ENCODE measurements at places on chromosomes 11 and 22.

DNA sequence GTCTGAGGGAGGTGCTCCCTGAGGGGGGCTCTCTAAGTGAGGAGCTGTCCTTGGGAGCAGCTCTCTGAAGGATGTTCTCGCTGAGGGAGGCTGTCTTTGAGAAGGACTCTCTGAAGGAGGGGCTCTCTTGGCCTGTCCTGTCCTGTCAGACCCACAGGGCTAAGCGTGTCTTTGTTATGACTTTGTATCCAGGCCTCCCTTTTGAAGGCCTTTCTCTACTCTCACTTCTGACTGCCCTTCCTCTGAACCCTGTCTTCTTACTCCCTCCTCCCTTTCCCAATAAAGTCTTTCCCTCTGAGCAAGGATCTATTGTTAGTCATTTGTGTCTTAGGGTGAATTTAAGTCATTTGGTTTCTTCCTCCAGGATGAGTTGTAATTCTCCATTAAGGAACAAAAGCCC is 330.1 kb upstream of the PLET1 start:
- no peak for DNase-seq

DNA sequence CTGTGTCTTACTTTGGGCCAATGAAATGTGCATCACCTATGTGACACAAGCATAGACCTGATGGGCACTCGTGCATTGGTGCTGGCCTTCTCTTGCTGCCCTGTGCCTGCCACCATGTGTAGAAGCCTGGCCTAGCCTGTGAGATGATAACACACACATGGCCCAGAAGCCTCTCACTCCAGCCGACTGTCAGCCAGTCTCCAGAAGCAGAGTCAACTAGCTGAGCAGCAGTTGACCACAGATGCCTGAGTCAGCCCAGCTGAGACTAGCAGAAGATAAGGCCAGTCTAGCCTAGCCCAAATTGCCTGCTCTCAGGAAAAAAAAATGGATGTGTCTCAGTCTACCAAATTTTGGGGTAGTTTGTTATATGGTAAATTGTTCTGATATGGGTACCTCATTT is 46.2 kb downstream of the CSNK2A3 start:
- DNase-seq = no peak

- no peak for DNase-seq
Measured at GRCh38 chr22:37880668-37881440, 25.2 kb upstream of the MICALL1 start.

DNA sequence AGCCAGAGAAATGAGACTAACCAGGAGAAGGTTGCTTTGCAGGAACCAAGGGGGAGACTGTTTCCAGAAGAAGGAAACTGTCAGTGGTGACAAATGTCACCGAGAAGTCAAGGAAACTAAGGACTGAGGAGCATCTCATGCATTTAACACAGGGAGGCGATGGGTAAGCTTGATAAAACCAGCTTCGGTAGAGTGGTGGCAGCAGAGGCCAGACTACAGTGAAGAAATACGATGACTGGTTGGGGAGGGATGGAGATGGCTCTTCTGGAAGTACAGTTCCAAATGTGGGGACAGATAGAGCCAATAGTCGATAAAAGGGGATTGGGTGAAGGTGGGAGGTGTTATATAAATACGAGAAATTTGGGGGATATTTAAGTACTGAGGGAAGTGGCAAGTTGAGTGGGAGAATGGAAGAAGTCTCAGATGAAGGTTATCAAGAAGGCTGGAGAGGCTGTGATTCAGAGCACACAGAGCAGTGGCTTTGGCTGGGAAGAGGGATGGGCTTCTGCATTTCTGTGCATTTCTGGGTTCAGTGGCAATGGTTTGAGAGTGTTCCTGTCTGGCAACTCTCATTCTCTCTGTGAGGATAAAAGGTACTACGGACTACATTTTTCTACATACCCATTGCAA is 29.2 kb downstream of the SC5D start:
- DNase-seq = no peak

GRCh38 chr11:72038491-72038890 is 39.8 kb downstream of the IL18BP start:
- DNase-seq = no peak

DNA sequence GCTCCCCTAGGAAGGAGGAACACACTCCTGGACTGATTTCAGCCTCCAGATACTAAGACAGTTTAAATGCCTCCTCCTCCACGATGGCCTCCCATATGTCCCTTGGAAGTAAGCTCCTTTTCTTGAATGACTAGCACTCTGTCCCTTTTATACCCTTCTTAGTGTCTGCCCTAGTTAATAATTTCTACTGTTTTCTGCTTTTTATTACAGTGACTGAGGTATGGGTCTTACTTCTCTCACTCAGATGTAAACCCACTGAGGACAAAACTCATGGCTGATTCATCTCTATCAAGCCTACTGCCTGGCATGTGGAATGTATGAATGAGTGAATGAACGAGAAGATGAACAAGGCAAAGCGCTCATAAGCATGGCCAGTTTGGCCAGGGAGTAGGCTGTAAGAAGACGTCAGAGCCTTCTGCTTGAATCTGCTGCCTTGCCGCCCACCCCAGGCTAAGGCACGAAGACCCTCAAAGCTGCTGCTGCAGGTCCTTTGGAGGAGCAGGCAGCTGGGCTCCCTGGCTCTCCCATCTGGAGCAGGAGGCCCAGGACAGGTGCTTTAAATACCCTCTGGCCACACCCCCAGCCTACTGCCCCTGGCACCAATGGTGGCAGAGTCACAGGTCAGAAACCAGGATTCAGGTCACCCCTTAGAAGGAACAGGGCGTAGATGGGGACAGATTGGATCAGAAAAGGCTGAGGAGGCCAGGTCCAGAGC is 8.2 kb upstream of the PGA3 start:
- no peak for DNase-seq

GRCh38 chr11:13761716-13762115 is 93.2 kb downstream of the FAR1 start:
- no peak for DNase-seq

DNA sequence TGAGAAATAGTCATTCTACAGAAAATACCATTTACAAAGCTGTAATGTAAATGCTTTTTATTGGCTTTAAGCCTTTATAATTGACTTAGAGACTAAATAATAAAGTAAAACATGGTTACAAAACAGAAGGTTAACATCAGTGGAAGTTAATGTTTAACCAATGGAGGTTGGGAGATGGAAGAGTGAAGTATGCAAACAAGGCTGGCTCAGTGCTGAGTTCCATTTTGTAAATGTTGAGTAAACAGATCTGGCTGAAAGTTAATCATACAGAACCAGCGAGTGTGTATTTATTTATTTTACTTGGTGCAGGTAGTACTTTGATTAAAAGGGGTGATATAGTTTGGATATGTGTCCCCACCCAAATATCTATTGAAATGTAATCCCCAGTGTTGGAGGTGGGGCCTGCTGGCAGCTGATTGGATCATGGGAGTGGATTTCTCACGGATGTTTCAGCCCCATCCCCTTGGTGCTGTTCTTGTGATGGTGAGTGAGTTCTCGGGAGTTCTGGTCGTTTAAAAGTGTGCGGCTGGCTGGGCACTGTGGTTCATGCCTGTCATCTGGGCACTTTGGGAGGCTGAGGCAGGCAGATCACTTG is 827.4 kb downstream of the OPCML start:
- DNase-seq = no peak

DNA sequence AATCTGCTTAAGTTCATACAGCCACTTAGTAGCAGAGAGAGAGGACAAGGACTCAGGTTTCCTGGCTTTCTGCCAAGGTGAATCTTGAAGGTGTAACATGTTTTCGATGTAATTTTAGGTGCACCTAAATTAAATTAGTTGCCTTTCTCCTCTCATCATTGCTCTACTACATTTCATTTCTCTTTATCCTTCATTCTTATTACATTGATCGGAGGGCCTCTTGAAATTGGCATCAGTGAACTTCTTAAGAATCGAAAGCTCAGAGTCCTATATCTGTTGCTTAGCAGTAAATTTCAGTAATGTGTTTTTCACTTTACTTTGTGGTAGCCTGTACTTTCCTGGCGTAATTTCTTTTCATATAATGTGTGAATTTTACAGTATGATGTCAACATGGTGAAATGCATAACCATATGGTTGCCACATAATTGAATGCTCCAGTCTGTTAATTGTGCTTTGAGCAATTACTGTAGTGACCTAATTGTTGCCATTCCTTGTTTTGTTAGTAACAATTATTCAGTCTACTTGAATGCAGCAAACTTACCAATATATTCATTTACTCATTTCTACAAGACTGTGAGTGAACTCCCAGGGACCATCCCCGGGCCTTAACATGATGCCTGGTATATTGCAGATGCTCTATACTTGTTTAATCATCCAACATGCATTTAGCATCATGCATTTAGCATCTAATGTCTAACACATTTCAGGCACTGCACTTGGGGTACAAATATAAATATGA is 138.1 kb downstream of the MAML2 start:
- DNase-seq = no peak

DNA sequence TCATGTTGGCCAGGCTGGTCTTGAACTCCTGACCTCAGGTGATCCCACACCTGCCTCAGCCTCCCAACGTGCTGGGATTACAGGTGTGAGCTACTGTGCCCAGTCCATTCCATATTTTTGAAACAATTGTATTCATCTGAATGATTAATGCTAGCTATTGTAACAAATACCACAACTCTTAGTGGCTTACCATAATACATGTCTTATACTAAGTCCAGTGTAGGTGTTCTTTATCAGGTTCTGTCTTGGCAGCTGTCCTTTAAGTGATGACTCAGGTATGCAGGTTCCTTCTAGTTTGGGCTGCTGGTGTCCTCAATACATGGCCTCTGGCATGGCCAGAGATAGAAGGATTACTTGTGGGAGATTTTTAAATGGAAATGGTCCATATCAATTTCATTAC is 39.0 kb downstream of the UVRAG start:
- no peak for DNase-seq

GRCh38 chr22:43753688-43754087 is 58.4 kb downstream of the EFCAB6 start:
- DNase-seq = no peak

DNA sequence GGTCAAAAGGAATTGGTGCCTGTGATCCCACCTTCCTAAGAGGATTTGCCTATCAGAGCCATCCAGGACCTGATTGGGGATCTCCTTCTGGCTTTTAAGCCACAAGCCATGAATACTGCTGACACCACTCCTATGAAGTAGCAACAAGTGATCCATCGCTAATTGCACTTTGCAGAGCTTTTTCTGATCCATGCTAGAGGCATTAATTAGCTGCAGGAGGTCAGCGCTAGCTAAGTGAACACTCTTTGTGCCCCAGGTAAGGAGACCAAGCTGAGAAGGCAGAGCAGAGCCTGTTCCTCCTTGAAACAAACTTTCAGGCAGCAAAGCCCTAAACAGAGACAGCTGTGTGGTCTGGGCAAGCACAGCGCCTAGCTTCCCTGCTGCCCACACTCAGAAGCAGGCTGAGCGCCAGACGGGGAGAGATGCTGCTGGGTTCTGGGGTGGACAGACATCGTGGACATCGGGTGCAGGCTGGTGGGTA is 122.2 kb downstream of the ABTB2 start:
- no peak for DNase-seq

GRCh38 chr11:15266999-15267398 is 152.3 kb downstream of the INSC start:
- DNase-seq = no peak

DNA sequence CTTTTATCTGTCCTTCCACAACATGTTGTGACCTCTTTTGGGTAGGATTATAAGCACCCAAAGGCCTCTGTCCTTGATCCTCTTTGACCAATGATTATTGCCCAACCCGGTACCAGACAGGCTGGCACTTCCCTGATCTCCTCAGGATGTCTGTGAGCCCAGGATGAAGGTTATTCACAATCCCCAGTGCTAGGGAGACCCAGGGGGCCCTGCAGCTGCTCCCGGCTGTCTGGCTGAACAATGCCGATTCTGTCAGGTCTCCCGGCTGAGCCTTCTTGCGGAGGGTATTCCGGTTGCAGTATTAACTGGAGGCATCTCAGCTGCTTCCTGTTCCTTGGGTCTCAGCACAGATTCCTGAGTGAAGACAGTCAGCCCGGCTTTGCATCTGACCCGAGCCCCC is 71.2 kb upstream of the CDON start:
- DNase-seq = no peak

GRCh38 chr11:25816411-25816810 is 515.5 kb upstream of the ANO3 start:
- DNase-seq = no peak

- DNase-seq = no peak
Measured at GRCh38 chr11:74826901-74827300, 78.3 kb downstream of the RNF169 start.

- no peak for DNase-seq
Measured at GRCh38 chr11:111548525-111548924, 8.0 kb downstream of the LAYN start.

- DNase-seq = no peak
Measured at GRCh38 chr11:45365961-45366618, 79.9 kb upstream of the SYT13 start.

GRCh38 chr11:46270684-46271083 is 6.8 kb upstream of the CREB3L1 start:
- no peak for DNase-seq

DNA sequence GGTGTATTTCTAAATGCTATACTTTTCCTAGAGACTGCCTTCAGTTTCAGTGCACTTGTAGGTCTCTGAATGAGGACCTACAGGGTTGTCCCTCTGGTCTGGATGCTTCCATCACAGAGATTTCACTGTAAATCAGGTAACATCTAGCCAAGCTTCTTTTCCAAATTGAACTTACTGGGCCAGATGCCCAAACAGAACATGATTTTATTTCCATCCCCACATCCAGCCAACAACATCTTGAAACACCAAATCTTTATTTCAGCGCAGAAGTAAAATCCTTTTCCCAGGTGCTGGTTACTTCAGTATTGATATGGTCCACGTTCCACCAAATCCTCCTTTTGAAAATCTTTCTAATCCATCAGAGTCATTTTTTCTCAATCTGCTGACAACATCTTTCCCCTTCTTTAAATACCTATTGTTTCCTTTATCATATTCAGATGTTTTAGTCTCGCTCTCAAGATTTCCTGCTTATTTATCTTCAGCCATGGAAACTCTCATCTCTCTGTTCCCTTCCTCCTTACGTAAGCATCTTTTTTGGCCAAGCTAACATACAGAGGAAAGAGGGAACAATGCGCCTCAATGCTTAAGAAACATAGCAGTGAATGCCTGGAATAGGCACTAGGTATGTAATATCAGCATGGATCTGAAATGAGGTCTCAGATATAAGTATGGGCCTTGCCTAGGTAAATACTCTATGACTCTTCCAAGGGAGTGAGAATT is 201.2 kb upstream of the MTNR1B start:
- no peak for DNase-seq

GRCh38 chr22:36971341-36972125 is 47.7 kb downstream of the TST start:
- no peak for DNase-seq
